Fibroblast of skin of scalp (primary cell): ENCODE measurements at places on chromosomes 4 and X.
A peak's percentile ranks its signal among the peaks of the same experiment; 100 is the strongest.

- DNase-seq = peak; percentile 12
Observed at GRCh38 chrX:21132686-21133393, 241.4 kb upstream of the CNKSR2 start.

DNA sequence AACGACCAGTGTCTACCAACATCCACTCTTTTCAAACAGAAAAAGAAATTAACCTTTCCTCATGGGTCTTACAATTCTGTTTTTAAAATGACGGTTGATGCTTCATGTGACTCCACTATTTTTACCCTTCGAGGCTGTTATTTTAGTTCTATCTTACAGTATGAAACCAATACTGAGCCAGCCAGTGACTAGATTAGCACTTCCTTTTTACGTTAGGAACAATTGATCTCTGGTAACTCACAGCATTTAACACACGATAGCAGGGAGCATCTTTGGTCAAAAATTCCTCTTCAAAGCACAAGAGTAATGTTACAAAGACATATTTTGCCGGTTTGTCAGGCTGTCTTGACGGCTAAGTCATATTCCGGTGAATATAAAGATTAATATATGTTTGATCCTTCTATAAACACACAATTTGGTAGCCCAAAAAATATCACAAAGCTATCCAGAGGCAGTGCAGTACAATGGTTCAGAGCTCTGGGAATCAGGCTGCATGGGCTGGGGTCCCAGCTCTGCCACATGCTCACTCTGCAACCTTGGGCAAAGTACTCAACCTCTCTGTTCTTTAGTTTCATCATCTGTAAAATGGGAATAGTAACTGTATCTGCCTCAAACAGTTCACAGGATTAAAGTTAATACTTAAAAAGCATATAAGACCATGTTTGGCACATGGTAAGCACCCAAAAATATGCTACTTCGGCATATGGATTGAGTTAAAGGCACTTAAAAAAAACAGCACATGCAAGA, 62.9 kb upstream of the TXK start:
- DNase-seq = no peak

GRCh38 chr4:38842994-38843393, 13.6 kb downstream of the TLR6 start:
- no peak for DNase-seq

GRCh38 chrX:72685018-72685417, 29.1 kb downstream of the PHKA1 start:
- DNase-seq = no peak

- peak; percentile 31 for DNase-seq
Observed at GRCh38 chrX:23554304-23554703, 113.0 kb upstream of the PRDX4 start.

GRCh38 chrX:135596495-135596894, 76.0 kb downstream of the INTS6L start:
- peak; percentile 29 for DNase-seq

GRCh38 chrX:13305108-13305507, 14.7 kb downstream of the ATXN3L start:
- DNase-seq = no peak

GRCh38 chr4:185237175-185237574, 27.8 kb downstream of the SNX25 start:
- DNase-seq = no peak

DNA sequence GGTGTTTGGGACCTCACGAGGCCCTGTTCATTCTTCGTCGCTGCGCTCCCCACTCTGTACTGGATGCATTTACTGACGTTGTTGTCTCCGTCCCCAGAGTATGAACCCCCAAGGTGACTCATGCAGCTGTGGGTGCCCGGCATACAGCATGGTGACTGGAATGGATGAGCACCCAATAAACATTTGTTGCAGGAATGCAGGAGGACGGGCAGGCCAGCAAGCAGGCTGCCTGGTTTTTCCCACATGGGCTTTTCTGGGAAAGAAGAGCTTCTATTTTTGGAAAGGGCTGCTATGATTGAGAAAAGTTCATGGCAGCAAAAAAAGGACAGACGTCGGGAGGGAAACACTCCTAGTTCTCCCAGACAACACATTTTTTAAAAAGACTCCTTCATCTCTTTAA, 893 bp upstream of the SOD3 start:
- peak; percentile 68 for DNase-seq

- DNase-seq = no peak
Observed at GRCh38 chrX:106023947-106024346, 14.6 kb downstream of the SERPINA7 start.

GRCh38 chrX:21730026-21730425, 27.9 kb downstream of the SMPX start:
- DNase-seq = peak; percentile 28

- no peak for DNase-seq
Observed at GRCh38 chrX:55206162-55206941, 13.8 kb upstream of the PAGE5 start.

DNA sequence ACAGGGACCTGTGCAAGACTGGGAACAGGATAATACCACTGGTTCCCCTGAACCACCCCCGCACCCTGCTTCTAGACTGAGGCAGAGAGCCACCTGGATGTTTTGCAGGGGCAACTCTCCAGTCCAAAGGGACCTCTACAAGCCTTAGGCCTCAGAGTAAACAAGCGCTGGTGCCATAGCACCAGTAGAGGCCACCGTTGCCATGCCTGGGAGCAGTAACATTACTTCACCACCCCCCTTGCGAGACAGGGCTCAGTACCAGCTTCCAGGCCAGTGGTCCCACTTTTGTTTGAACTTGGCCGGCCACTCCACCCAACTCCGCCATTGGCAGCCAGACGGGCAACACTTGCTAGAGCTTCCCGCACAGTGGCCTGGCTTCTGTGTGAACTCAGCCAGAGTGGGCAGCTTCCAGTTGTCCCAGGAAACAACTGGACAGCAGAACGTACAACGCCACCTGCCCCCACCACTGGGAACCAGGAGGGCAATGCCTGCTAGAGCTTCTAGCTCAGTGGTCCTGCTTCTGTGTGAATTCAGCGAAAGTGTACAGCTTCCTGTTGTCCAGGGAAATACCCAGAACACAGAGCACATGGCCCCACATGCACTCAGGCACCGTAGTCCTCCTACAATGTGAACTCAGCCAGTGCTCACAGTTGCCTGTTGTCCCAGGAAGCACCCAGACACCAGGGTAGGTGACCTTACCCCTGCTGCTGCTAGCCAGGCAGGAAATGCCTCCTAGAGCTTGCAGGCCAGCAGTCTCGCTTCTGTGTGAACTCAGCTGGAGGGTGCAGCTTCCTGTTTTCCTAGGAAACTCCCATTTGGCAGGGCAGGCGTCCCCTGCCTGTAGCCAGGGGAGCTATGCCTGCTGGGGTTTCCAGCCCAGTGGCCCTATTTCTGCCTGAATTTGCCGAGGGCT, 39.9 kb upstream of the PCDH19 start:
- peak; percentile 0 for DNase-seq

- no peak for DNase-seq
Observed at GRCh38 chr4:96315815-96316214, 475.9 kb downstream of the PDHA2 start.

DNA sequence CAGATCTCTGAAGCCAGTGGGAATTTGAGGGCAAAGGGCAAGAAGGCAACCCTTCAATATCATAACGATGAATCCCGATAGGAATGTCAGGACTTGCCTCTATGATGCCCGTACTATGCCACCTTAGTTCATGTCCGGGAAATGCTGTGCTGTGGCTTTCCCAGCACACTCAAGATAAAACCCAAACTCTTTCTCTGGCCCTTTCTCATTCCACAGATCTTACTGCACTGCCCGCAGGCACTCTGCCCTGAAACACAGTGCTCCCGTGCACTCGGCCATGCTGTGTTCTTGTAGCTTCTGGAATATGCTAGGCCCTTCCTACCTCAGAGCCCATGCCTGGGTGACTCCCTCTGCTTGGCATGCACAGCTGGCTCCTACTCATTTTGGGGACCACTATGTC, 26.3 kb downstream of the SORCS2 start:
- no peak for DNase-seq

DNA sequence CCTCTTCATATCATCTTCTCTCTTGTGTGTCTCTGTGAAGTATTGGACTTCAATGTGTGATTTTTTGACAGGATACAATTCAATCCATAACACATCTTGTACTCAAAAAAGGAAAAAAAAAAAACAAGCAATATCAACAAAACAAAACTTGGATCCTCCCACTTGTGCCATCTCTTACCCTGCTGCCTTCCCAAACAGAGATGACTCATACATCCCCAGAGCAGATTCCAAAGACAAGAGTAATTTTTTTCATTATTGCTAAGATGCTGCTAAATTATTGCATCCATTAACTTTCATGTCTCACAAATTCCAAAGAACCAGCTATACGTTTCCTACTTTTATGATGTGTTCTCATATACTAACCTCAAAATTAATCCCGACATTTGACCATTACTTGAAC, 479.2 kb downstream of the GBA3 start:
- peak; percentile 69 for DNase-seq

- no peak for DNase-seq
Observed at GRCh38 chr4:18934197-18934596, 912.6 kb upstream of the LCORL start.

DNA sequence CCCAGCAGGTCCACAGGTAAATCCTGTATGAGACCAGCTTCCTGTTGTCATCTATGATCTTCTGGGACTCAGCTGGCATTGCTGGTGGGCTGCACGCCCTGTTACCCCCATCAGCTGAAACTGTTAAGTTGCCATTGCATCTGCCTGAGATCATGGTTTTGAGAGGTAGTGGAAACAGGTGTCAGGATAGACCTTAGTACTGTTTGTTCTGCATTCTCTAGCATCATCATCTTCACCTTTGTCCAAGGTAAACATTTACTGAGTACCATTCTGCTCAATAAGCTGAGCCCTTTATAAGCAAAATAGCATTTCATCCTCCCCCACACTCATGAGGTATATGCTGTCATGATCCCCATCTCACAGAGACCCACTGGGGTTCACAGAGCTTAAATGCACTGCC, 42.9 kb upstream of the PROM1 start:
- DNase-seq = no peak
